ENCODE measurements at places on chromosomes 6 and 20.

DNA sequence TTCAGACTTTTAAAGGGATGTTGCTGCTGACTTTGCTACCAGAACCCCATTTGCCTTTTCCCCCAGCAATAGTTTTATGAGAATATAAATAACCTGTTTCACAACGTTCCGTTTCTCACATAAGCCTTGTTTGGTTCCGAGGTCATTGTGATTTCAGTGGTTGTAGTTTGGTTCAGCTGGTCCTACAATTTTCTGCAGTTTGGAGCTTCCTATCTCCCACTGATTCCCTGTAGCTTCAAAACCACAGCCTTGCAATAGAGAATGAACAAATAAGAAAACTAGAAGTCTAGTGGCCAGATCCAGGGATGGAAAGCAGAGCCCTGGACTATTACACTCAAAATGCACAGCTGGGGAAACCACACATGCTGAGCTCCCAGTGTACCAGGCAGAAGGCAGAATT, 24.1 kb upstream of the SH3BGRL2 start:
- no peak for DNase-seq

- DNase-seq = no peak
These were observed 8.4 kb downstream of the ZNF341 start for GRCh38 chr20:33740189-33740588.

DNA sequence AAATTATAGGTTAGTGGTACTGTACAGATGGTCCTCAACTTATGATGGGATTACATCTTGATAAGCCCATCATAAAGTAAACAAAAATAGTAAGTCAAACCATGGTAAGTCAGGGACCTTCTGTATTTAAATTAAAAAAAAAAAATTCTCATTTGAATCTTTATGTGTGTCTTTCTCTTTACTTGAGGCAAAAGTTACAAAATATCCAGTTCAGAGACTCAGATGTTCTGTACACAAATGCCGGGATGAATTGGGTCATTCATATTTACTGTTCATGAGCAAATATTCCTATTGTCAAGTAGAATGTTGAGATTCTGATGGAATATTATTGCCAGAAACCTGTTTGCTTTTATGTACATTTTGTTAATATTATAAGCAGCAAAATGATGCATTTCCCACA, 13.4 kb downstream of the PHACTR2 start:
- DNase-seq = no peak

DNA sequence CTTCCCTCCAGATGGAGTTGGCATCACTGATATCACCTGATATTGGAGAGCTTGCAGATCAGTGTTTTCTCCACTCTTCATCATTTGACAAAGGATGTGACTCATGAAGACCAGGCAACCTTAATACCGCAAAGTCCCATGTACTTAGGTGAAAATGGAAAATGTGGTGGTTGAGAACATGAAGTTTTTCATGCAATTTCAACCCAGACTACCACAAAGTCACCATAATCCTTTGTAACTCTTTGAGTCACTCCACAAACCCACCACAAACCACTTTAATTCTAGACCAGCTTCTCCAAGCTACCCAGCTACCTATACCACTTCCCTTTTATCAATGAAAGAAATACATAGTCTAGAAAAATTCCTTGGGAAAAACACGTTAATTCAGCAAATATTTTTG, 7.1 kb downstream of the NHLRC1 start:
- no peak for DNase-seq

- no peak for DNase-seq
These were observed 112.5 kb upstream of the TBX18 start for GRCh38 chr6:84876723-84877514.

GRCh38 chr6:74346936-74347535, 651.0 kb downstream of the CD109 start:
- DNase-seq = no peak

DNA sequence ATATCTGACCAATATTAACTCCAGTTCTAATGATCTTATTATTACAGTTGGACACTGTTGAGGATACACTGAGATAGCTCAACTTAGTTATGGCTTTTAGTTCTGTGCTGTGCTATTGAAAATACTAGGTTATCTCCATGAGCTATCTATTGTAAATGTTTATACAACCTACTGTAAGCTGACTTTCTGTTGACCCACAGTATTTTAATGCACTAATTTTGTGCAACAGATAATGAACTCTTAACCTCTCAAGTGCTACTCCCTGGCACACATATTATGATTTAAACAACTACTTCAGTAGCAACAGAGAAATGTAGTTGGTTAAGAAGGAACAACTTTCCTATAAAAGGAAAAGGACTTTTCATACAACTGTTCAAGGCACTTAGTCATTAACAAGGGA, 5.2 kb upstream of the MMS22L start:
- no peak for DNase-seq

GRCh38 chr20:37295595-37295994, 6.1 kb downstream of the MANBAL start:
- no peak for DNase-seq

GRCh38 chr6:148814082-148814790, 67.4 kb downstream of the UST start:
- DNase-seq = no peak

DNA sequence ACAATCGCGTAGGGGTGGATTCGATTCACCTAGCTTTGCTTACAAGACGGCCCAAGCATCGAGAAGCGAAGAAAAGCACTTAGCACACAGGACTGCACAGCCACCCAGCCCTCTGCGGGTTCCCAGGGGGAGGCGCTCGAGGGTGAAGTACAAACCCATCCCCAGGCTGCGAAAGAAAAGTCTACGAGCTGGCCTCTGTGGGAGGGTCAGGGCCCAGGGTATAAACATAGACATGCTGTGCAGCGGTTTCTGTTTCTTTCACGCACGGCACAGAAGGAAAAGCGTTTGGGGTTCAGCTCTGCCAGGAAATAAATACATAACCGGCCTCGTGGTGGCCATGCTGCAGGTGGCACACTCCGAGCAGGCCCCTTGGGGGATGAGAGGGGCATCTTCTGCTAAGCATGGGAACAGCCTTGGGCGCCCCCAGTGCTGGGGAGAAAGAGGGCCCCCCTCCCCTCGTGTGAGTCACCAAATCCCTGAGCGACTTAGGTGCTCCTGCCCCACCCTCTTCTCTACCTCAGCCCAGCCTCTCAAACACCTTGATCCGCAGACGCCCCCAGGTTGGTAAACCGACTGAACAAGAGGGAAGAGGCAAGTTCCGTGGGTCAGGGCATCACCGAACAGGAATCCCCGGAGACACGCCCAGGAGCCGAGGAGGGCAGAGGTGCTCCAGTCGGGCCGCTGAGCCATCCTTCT, 91.6 kb upstream of the RIPOR2 start:
- DNase-seq = no peak

DNA sequence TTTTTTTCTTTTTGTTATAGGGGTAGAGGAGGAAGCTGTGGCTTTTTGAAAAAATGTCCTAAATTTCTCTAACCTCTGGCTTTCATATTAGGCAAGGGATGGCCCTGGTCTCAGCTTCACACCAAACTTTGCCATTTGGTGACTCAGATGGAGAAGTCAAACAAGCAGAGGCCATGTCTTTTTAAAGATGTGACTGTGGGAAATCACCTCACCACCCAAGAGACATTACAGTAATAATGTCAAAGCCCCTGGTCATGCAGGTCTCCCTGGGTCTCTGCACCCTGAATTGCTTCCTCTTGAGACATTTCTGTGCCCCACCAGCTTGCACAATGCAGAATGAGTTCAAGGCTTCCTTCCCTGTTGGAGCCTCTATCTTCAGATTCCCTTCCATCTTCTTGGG, 39.5 kb upstream of the ADGRF5 start:
- DNase-seq = no peak

- DNase-seq = no peak
These were observed 268.8 kb downstream of the ARID1B start for GRCh38 chr6:157045831-157046454.

DNA sequence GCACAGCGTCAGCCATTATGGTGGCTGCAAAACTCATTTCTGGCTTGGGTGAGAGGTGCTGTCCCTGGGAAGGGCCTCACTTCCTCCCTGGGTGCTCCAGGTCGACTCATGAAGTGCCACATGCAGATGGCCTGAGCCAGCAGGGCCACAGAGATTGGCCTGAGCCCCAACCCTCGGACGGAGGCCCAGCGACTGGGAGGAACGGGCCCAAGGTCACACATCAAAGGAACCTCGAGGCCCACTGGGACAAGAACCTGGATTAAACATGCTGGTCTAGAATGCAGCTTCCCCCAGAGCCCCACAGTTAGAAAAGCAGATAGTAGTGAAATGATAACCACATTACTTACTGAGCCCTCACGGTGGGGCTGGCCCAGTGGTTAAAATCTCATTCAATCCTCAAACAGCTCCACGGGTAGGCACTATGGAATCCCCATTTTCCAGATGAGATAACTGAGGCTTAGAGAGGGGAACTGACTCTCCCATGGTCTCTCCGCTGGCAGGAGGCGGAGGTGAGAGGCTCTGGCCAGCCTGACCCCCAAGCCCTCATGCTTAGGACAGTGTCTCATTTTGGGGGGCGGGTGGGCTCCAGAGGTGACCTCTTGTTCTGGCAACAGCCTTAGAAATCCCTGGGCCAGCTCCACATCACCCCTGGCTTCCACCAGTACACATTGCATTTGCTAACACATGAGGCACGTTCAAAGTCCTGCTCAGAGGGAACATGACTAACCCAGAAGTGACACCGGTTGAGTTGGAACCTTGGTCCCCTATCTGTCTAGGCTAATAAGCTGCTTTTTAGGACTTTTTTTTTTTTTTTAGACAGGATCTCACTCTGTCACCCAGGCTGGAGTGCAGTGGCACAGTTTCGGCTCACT, 53.0 kb downstream of the SRC start:
- DNase-seq = no peak

- no peak for DNase-seq
These were observed 38.6 kb downstream of the VTA1 start for GRCh38 chr6:142185641-142186040.
